ENCODE measurements at places on chromosomes 2 and 18.

GRCh38 chr18:35682281-35682867, 100.8 kb downstream of the GALNT1 start:
- DNase-seq, result no peak

- DNase-seq, result no peak
Observed at GRCh38 chr2:186697536-186697935, 3.7 kb downstream of the FAM171B start.

DNA sequence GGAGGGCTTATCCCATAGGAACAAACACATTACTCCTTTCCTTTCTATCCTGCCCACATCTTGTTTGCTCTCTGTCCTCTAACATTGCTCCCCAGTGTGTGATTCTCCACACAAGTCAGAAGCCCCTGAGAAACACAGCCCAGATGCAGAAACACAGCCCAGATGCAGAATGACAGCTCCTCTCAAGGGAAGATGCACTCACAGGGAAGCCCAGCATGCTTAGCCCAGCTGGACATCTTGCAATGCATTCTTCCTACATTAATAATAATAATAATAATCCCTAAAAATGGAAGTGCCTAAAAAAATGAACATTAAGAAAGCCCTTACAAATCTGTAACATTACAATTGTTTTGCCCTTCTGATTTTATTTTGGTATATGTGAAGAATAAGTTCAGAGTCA, 172.1 kb downstream of the CBLN2 start:
- no peak for DNase-seq

- no peak for DNase-seq
Observed at GRCh38 chr2:142052220-142052863, 78.5 kb downstream of the LRP1B start.

DNA sequence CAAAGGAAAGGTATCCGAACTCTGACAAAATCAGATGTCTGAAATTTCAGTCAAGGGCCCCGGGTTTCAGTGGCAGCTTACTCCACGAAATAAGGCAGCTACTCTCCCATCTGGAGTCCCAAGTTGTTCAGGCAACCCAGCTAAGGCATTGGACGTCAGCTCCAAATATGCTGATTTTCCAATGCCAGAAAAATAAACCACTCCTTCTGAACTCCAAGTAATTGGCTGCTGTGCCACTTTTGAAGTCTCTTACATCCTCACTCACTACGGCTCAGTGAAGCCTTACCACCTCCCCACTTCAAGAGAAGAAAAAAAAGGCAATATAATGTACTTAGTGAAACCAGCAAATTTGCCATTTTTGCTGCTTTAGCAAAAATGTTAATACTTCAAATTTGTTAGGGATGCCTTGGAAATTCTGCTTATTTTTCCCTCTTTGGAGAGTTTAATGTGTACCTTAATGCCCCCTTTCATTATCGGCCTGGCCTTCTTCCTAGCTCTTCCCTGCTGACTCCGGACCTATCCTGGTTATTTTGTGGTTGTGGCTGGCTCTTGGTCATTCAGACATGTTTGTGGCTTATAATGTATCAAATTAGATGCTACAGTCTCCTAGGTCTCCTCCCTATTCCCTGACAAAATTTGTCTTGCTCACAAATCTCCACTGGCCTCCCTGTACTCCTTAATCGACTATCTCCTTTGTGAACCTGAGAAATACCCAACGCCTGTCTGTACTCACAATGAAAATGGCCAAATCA, 589.2 kb upstream of the ZEB2 start:
- DNase-seq, result no peak

DNA sequence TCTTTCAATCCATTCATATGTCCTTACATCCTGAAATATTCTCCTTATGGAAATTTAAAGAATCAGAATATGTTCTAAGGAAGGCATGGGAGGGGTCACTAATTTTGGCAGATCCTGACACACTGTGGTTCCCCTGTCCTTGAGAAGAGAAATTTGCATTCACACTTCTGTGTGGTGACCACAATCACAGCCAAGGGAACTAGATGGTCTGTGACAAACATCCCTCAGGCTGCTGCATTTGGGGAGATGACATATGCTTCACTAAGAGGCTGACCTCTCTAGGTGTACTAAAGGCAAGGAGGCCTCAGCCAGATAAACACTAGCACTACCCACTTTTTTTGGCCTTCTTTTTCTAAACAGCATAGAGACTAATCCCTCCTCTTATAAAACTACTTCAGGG, 129.6 kb downstream of the MREG start:
- DNase-seq, result no peak

DNA sequence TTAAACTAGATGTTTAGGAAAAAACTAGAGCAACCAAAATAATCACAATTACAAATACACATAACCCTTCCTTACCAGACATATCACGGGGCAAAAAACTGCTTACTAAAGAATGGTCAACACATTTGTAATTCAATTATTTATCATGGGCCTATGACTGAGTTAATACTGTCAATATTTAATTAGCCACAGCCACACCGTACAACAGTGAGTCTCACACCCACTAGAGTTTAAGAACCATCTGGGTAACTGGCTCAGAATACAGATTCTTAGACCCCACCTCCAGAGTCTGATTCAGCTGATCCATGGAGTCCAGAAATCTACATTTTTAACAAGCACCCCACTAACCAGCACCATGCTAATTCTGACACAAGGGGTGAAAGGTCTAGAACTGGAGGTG, 14.8 kb downstream of the ATL2 start:
- DNase-seq, result no peak

- no peak for DNase-seq
Observed at GRCh38 chr2:149528983-149529382, 58.6 kb downstream of the MMADHC start.

DNA sequence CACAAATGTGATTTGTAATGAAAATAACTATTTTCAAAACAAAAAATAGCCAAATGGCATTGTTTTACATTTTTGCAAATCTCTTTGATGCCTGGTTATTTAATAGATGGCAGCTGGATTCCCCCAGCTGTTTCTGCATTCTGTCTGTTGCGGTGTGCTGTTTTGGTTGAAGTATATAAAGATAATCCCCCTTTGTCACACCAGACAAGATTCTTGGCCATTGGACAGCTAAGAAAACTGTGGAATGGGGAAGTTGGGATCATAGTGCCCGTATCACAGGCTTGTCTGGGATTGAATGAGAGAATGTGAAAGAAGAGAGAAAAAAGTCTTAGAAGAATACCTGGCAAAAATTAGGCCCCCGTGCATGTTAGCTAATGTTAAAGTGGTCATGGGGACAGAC, 19.5 kb upstream of the LYPD6B start:
- DNase-seq, result no peak

DNA sequence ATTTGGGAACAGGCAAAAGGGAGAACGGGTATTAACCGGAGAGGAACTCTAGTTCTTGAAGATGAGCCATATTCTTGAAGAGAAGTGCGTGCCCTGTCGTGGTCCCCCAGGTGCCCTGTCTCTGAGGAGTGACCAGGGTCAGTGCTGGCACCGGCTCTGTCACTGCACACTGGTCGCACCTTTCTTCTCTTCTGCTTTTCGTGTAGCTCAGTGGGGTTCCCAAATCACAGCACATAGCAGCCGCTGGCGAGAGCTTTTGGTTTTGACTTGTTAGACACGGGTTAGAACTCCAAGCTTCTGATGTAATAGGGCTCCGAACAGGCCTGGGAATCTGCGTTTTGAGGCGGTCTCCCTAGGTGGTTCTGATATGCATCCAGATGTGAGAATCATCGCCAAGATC, 18.4 kb upstream of the LRRTM1 start:
- no peak for DNase-seq

- no peak for DNase-seq
Observed at GRCh38 chr2:174994381-174994780, 10.8 kb downstream of the CHN1 start.

- no peak for DNase-seq
Observed at GRCh38 chr2:222433332-222434173, 9.2 kb downstream of the SGPP2 start.

GRCh38 chr2:42799881-42800280, 7.5 kb upstream of the HAAO start:
- DNase-seq, result no peak

GRCh38 chr2:85712336-85712735, 18.2 kb downstream of the GNLY start:
- DNase-seq, result no peak

GRCh38 chr2:32715391-32715841, 87.6 kb downstream of the TTC27 start:
- no peak for DNase-seq

- no peak for DNase-seq
Observed at GRCh38 chr2:210224591-210224940, 681 bp downstream of the ACADL start.

- DNase-seq, result no peak
Observed at GRCh38 chr2:216839688-216840087, 20.2 kb downstream of the TNP1 start.

GRCh38 chr2:223692191-223692947, 90.2 kb upstream of the SCG2 start:
- no peak for DNase-seq

GRCh38 chr2:59167514-59167913, 926.4 kb upstream of the FANCL start:
- DNase-seq, result no peak

DNA sequence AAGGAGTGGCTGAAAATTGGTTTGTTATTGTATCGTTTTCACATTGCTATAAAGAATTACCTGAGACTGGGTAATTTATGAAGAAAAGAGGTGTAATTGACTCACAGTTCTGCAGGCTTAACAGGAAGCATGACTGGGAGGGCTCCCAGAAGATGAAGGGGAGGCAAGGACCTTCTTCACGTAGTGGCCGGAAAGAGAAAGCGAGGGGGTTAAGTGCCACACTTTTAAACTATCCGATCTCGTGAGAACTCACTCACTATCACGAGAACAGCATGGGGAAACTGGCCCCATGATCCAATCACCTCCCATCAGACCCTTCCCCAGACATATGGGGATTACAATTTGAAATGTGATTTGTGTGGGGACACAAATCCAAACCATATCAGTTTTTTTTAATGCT, 81.6 kb downstream of the FBXO15 start:
- no peak for DNase-seq

GRCh38 chr2:230305416-230306275, 21.3 kb upstream of the SP140L start:
- no peak for DNase-seq

GRCh38 chr18:45415614-45416013, 199.7 kb upstream of the SLC14A2 start:
- DNase-seq, result no peak

GRCh38 chr2:219073413-219074129, 12.8 kb upstream of the IHH start:
- DNase-seq, result peak; percentile 21

DNA sequence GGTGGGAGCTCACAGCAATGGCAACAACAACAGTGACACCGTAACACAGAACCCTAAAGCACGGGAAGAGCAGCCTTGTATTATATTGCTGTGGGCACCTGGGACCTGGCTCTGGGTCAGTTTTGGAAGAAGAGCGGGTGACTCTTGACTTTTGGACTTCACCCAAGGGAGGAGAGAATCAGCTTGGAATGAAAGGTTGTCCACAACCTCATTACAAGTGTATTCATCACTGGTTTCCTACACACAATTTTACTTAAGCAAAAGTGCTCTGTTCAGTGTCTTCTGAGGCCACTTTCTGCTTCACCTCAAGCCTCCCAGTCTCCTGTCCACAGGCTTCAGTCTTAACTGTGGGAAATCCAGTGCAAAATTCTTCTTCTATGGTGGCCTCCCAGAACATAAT, 263.8 kb downstream of the KCNE4 start:
- DNase-seq, result no peak

GRCh38 chr2:222563106-222563718, 92.7 kb downstream of the FARSB start:
- no peak for DNase-seq

DNA sequence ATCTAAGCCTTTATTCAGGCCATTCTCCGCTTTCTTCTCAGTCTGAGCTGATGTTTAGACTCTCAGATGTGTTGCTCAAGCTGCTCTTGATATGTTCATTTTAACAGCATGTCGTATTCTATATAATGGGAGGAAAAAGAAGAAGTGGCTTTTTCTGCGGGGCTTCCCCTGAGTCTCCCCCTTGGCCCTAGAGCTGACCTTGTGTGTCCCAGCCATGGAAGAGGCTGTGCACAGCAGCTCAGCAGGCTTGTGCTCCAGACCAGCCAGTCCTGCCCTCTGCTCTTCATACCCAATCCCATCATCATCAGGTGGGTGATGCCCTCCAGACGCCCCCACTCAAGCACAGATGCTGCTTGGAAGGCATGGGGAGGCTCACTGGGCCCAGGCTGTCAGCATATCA, 155.1 kb upstream of the CELF4 start:
- no peak for DNase-seq

DNA sequence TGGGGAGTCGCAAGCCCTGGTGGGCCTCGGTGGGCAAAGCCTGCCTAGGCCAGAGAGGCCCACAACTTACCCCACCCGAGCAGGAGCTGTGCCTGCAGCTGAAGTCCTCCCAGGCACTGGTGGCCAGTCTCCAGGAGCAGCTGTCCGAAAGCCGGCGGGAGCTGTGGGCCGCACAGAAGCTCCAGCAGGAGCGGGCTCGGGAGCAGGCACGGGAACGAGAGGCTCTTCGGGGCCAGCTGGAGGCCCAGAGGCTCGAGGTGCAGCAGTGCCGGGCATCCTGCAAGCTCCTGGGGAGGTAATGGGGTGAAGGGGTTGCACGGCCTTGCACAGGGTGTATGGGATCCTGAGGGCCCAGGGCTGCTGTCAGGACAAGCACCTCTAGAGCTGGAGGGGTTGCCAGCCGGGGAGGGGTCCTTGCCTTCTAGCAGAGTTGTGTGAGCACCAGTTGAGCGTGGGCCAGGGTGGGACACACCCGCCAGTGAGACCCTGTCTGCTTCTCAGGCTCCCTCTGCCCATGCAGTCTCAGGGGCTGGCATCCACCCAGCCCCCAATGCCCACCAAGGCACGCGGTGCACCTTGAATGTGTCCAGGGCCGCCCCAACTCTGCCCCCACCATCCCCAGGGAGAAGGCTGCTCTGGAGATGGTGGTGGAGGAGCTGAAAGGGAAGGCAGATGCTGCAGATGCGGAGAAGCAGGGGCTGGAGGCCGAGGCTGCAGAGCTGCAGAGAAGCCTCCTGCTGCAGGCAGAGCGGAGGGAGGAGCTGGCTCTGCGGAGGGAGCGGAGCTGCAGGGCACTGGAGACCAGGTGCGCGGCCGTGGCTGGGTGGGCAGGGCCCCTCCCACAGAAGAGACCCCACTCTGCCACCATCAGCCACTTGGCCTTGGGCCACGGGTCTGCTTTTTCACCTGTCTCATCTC, 27.2 kb downstream of the CROCC2 start:
- DNase-seq, result no peak

DNA sequence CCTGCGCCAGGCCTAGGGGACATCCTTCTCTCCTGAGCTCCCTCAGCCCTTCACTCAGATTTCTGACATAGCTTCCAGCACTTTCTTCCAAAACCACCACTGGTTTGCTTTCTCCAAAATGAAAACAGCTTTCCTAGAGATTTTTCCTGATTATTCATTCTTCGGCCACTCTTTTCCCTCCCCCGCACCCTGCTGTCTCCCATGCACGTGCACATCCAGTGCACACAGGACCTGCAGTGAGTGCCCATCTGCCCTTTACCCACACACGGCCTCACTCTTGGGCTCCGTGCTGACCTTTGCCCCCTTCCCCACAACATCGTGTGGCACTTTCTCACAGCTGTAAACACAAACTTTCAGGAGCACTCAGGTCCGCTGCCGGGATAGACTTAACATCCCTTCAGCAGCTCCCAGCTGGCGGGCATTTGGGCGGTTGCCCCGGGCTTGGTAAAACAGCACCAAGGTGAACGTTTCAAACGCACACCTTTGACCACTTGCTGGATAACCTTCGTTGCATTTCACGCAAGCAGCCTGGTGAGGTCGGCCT, 25.8 kb downstream of the KIF1A start:
- no peak for DNase-seq
